Mesothelial cell of epicardium (in vitro differentiated cells): ENCODE measurements at places on chromosomes 12 and 14. TPM values are rescaled to one million over a fixed set of nuclear protein-coding genes. Genes with fewer than 3 reads are reported as not detected.

GRCh38 chr12:55188974-55189556 lies 31.8 kb upstream of the OR10A7 start:
- no peak for DNase-seq

The RAPGEF3 gene
- total RNA-seq = 18.0 to 20.9 TPM (median 19.4 TPM) in 3 replicates

The OR4E2 gene
- not detected in 3 replicates for total RNA-seq

DNA sequence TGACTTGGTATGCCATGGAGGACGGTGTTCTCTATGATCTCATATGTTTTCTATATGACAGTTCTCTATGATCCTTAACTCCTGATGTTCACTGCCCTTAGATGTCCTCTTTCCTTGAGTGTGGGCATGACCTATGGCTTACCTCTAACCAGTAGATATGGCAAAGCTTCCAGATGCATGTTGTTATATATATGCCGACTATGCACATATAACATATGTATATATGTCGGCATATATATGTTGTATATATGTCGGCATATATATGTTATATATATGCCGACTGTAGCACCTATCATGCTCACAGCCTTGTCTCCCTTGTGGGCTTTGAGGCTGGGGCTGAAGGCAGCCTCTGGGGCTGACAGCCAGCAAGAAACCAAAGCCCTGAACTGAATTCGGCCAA lies 106.0 kb downstream of the GRIP1 start:
- no peak for DNase-seq
